ENCODE measurements at places on chromosomes 11 and 22. TPM values are rescaled to one million over a fixed set of nuclear protein-coding genes. Genes with fewer than 3 reads are reported as not detected.

GRCh38 chr11:71200172-71200716 is 52.1 kb downstream of the SHANK2 start:
- DNase-seq, result no peak
- no peaks in the 10 kb centered on the region for H3K36me3 ChIP-seq
- H3K4me3 ChIP-seq, result no peak overlapping the region
- no peak overlapping the region for H3K27ac ChIP-seq
- H3K27me3 ChIP-seq, result no peaks in the 10 kb centered on the region

DNA sequence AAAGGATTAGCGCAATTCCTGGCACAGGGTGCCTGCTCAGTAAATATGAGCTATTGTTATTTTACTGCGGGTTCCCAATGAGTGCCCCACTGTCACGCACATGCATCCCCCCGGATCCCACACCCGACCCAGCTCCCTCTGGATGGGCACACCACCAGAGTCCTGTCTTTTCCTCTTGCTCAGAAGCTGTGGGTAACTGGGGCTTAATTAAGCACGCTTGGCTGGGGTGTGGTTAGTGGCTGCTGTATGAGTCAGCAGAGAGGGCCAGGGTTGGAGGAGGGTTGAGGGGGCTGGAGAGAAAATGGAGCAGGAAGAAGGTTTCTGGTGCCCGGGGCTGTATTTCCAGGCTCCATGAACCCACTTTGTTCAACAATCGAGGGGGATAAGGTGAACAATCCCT is 30.3 kb upstream of the NECTIN1 start:
- H3K4me1 ChIP-seq, result peaks cover 4% of the 10 kb centered on the region
- no peaks in the 10 kb centered on the region for H3K36me3 ChIP-seq
- H3K27ac ChIP-seq, result no peak overlapping the region
- H3K4me3 ChIP-seq, result no peak overlapping the region
- DNase-seq, result peak; percentile 67
- peaks cover 12% of the 10 kb centered on the region for H3K27me3 ChIP-seq

- DNase-seq, result peak; percentile 78
- peaks cover 84% of the 10 kb centered on the region for H3K36me3 ChIP-seq
- H3K4me3 ChIP-seq, result peak overlapping the region; percentile 60
Measured at GRCh38 chr11:65646958-65647701, 9.2 kb downstream of the SIPA1 start.

GRCh38 chr11:88814076-88814475 is 251.7 kb downstream of the GRM5 start:
- no peak overlapping the region for H3K27ac ChIP-seq
- H3K36me3 ChIP-seq, result no peaks in the 10 kb centered on the region
- no peaks in the 10 kb centered on the region for H3K4me1 ChIP-seq
- no peak overlapping the region for H3K4me3 ChIP-seq
- DNase-seq, result no peak

The MB gene
- total RNA-seq, result not detected

The ZNF214 gene
- not detected for total RNA-seq

GRCh38 chr22:45475063-45475747 is 27.5 kb upstream of the FBLN1 start:
- no peaks in the 10 kb centered on the region for H3K36me3 ChIP-seq
- no peak overlapping the region for H3K4me3 ChIP-seq
- DNase-seq, result no peak
- H3K27me3 ChIP-seq, result no peaks in the 10 kb centered on the region
- no peak overlapping the region for H3K27ac ChIP-seq
